ENCODE measurements at places on chromosomes 4 and X.

- no peak for DNase-seq
These were observed 24.1 kb downstream of the FAM47E start for GRCh38 chr4:76275486-76276124.

DNA sequence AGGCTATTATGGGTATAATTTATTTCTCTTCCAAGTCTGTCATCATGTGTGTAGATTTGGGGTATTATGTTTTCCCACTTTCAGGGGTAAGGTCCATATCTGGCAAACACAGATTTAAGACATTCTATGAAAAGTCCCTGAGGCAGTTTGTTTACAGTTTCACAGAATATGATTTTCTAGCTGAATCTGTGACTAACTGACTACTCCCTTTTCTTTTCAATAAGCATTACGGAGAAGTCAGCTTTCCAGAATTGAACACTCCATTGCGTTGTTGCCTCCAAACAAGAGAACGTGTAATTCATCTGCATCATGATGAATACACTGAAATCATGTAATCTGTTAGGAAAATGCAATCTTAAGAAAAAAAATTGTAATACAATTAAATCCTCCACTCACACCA lies 226.7 kb upstream of the SFRP2 start:
- no peak for DNase-seq

DNA sequence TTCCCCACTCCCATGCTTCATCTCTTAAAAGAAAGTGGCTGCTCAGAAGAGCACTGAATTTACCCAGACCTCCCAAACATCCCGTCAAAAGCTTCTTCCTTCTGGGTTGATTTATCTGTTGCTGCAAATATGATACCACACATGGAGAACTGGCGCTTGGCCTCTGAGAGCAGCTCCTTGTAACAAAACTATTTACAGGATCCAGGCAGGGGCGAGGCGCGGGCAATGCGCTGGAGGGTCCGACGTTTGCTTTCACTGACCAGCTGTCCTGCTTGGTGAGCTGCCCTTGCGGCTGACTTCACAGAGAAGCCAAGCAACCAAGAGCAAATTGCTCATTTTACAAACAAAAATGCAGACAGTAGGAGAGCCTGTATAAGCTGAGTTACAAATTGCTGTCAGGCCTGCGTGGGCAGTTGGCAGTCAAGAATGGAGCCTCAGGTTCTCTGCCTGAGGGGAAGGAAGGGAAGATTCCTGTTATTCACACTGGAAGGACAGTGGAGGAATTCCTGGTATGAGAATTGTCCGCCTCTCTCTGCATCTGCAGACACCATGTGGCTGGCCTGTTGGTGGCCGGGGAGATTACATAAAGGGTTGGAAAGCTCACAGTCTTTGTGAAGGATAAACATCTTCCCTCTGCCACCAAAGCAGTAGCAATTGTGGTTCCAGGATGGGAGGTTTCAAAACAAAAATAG lies 192.2 kb upstream of the LEF1 start:
- DNase-seq, result no peak

DNA sequence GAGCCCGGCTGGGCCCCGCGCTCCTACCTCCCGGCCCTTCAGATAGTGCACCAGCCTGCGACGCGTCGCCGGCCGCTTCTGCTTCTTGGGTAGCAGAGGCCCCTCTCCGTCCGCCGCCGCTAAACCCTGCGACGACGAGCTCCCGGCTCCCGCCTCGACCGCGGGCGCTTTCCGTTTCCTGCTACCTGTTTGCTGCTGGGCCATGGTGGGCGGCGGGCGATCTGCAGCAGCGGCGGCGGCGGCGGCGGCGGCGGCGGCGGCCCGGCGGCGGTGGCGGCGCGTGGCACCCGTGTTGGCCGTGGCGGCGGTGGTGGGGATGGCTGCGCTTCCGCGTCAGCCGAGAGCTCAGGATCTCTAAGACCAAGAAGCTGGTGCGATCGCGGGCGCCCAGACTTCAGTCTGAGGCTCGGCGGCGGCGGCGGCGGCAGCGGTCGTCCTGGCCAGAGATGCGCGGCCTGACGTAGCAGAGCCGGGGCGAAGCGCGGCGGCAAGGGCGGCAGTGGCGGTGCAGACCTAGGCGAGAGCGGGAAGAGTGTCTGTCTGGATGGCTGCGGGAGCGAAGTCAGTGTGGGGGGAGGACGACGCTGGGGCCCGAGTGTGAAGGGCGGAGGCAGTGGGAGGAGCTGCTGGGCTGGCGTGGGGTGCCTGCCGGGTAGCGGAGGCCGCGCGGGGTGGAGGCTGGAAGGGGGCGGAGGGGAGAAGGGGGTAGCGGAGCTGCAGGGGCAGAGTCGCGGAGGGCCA lies at the start of gene DCAF12L2:
DCAF12L2 (minus strand) TSS at position 569 of the 741 bp plus-strand sequence; CDS start at position 204, 365 bp downstream.
- no peak for DNase-seq

DNA sequence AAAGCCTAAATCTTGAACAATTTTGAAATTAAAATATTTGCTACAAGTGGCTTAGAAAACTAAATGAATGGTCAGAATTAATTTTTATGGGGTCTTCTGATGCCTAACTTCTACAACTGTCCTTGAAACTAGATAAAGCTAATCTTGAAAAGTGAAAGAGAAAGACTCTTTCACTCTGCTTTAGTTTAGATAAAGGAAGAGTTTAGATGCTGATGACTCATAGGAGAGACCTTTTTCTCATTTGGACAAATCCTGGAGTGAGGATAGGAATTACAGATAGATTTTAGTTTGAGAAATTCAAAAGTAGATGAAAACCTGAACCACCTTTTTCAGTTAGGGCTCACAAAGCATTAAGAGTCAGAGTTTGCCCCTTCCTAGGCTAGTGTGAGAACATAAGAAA lies 342.3 kb upstream of the GRID2 start:
- DNase-seq, result no peak

DNA sequence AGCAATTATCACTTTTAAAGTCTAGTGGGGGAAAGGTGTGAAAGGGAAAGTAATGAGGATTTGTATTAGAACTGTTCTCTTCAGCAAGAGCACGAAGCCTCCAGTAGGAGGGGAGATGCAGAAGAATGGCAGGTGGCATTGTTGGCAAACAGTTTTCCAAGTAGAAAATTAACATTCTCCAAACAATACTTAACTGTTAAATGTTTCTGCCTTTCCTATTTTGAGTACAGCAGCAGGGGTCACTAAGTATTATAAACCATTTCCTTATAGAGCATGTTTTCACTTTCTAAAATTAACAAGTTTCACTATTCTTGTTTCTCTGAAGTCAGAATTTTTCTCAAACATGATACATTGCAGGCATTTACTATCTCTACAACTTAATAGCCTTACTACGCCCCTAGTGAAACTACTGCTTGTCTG lies 58.7 kb downstream of the LEF1 start:
- no peak for DNase-seq

DNA sequence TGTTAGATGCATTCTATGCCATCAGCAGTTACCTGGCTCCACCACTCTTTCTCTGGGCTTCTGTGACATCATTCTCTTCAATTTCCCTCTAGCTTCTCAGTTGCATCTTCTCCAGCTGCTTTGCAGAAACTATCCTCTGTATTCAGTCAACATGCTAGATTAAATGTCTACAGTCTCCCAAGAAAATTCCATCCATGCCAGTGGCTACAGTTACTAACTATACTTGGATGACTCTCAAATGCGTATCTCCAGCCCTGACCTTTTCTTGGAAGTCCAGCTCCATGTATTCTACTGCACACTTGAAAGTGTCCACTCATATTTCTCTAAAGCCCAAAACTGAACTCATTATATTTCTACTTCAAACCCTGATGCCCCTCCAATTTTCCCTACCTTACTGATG lies 232.3 kb upstream of the TENM3 start:
- no peak for DNase-seq

DNA sequence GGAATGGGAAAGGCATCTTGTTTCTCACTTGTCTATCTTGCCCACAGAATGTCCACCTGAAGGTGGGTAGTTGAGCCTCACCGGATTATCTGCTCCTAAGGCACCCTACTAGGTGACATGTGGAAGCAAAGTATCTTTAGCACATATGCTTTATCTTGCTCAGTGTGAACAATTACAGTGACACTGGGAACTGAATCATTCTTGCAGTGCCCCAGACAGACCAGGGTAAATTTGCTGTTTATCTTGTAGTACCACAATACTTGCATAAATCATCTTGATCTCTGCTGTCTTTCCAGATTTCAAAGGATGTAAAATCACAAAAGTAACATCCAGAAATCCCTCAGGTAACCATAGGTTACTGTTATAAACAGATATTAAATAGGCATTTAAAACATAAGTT lies 930.0 kb upstream of the INTU start:
- no peak for DNase-seq
